Ovary (tissue), 10 donors: ENCODE measurements at places on chromosomes 11 and 22. TPM values are rescaled to one million over a fixed set of nuclear protein-coding genes. Genes with fewer than 3 reads are reported as not detected.

TMEM191C gene
- 1.4 TPM for polyA plus RNA-seq

RHOD gene
- 5.5 TPM for polyA plus RNA-seq

DNA sequence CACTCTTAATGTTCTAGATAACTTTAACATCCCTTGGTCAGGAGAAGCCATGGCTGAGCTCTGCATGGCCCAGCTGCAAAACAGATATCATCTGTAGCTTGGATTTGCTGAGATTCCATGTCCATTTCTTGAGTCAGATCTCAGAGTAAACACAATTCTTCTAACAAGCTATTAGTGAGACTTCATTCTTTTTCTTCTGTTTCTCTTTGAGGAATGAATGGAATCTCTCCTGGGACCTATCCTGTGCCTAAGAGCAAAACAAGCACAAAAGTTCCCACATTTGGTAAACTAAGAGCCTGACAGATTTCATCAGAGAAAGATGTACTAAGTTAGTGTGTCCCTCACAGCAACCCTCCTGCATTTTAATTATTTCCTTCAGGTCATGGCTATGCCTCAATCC lies 142.8 kb downstream of the MAML2 start:
- H3K27me3 ChIP-seq: no peaks in the 10 kb centered on the region
- no peaks in the 10 kb centered on the region for H3K36me3 ChIP-seq
- H3K4me1 ChIP-seq: peaks cover 10% of the 10 kb centered on the region
- no peak overlapping the region for H3K27ac ChIP-seq

DNA sequence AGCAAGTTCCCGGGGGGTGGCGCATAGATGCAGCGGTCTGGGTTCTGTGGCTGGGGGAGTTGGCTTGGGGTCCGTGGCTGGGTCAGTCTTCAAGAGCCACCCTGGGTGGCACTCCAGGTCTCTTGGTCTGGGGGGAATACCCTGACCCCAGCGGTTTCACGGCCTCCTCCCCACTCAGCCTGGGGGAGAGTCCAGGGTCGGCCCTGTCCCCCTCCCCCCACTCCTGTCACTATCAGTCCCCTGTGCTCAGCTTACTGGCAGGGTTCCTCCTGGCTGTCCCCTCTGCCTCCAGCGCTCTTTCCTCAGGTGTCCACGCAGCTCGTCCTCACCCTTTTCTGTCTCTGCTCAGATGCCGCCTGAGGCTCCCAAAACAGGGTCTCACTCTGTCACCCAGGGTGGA lies 68.5 kb upstream of the PARVG start:
- H3K36me3 ChIP-seq: no peaks in the 10 kb centered on the region
- H3K27me3 ChIP-seq: no peaks in the 10 kb centered on the region
- H3K27ac ChIP-seq: no peak overlapping the region
- no peak for DNase-seq
- no peak overlapping the region for H3K4me3 ChIP-seq

GRCh38 chr11:21817696-21818095 lies 375.2 kb upstream of the ANO5 start:
- H3K36me3 ChIP-seq: no peaks in the 10 kb centered on the region
- H3K27ac ChIP-seq: no peak overlapping the region
- DNase-seq: no peak
- H3K27me3 ChIP-seq: no peaks in the 10 kb centered on the region
- H3K4me3 ChIP-seq: no peak overlapping the region

GRCh38 chr22:38273135-38273826 lies 471 bp upstream of the TMEM184B start:
- DNase-seq: no peak
- H3K27me3 ChIP-seq: no peaks in the 10 kb centered on the region
- no peaks in the 10 kb centered on the region for H3K36me3 ChIP-seq
- peak overlapping the region; percentile 82 for H3K27ac ChIP-seq

DNA sequence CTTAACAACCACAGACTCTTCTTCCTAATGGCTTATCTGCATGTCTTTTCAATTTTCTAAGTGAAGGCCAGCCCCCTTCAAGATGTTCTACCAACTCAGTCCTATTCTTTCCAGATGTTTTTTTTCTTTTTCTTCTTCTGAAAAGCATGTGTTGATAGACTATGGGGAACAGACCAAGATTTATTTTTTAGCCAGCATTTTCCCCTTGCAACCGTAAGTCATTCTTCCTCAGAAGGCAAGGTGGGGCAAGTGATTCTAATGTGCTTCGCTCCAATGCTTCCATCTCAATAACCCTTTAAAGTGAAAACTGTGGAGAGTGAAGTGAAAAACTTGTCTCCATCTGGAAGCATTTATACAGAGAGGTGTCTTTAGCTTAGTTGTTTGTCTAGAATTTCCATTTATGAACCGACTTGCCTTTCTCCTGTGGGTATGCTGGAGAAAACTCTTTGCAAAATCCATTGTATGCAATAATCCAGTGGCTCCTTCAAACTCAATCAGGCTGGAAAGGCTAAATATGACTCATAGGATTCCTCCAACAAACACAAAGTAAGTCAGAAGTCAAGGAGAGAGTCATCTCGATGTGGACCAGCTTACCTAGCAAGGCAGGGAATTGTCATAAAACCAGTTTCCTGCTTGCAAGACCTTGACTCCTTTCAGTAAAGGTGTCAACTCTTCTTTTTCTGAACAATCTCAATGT lies 83.7 kb downstream of the MAML2 start:
- peaks cover 17% of the 10 kb centered on the region for H3K4me1 ChIP-seq
- H3K27ac ChIP-seq: no peak overlapping the region
- DNase-seq: no peak
- no peaks in the 10 kb centered on the region for H3K36me3 ChIP-seq

POTEH gene
- not detected for polyA plus RNA-seq

- no peaks in the 10 kb centered on the region for H3K27me3 ChIP-seq
- peaks cover 5% of the 10 kb centered on the region for H3K4me1 ChIP-seq
- no peak for DNase-seq
- no peaks in the 10 kb centered on the region for H3K36me3 ChIP-seq
- H3K27ac ChIP-seq: no peak overlapping the region
Observed at GRCh38 chr22:50201191-50202129, 649 bp downstream of the SELENOO start.

DEFB131B gene
- not detected for polyA plus RNA-seq

DNA sequence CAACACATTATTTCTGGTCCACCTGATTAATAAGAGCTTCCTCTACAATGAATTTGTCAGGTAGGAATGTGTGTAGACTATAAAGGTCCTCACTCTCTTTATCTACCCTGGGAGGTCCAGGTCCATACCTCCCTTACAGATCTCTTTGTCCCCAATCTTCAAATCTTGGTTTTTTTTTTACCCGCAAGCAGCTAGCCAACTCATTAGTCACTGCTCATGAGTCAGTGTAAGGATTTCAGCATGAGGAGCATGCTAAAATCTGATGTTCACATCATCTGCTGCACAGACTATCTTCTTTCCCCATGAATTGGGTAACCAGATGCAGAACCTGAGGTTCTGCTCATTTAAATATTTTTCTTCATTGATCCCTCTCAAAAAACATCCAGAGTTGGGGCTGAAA lies 397.0 kb upstream of the ISX start:
- H3K4me3 ChIP-seq: no peak overlapping the region
- no peaks in the 10 kb centered on the region for H3K27me3 ChIP-seq
- no peaks in the 10 kb centered on the region for H3K36me3 ChIP-seq
- no peak for DNase-seq
- no peak overlapping the region for H3K27ac ChIP-seq

DNA sequence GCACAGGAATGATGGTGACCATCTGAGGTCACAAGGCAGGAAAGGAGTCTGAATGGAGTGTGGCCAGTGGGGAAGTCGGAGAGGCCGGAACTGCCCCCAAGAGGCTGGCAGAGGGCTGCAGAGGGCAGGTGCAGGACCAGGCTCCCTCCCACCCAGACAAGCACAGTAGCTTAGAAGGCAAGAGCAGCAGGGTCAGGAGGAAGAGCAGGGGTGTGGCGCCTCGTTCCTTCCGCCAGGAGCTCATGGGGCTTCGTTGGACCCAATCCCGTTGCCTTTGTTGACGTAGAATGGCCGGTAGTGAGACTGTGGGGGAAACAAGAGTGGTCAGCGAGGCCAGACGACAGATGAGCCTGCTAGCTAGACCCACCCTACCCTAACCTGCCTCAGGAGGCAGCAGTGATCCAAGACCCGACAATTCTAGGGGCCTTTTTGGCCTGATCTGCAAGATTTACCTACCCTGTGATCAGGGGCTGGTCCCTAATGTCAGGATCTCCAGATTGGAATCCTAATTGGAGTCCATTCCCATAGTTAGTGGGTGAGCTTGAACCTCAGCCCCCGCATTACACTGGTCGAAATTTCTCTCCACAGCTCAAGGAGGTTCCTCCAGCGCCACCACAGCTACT lies 25.6 kb downstream of the TRIM29 start:
- no peaks in the 10 kb centered on the region for H3K27me3 ChIP-seq
- H3K27ac ChIP-seq: no peak overlapping the region
- H3K36me3 ChIP-seq: no peaks in the 10 kb centered on the region
- no peak for DNase-seq
- H3K4me3 ChIP-seq: no peak overlapping the region
- no peaks in the 10 kb centered on the region for H3K4me1 ChIP-seq

- no peaks in the 10 kb centered on the region for H3K4me1 ChIP-seq
- H3K36me3 ChIP-seq: no peaks in the 10 kb centered on the region
- H3K27me3 ChIP-seq: no peaks in the 10 kb centered on the region
- no peak for DNase-seq
Observed at GRCh38 chr11:32023370-32024305, 67.2 kb upstream of the RCN1 start.

DNA sequence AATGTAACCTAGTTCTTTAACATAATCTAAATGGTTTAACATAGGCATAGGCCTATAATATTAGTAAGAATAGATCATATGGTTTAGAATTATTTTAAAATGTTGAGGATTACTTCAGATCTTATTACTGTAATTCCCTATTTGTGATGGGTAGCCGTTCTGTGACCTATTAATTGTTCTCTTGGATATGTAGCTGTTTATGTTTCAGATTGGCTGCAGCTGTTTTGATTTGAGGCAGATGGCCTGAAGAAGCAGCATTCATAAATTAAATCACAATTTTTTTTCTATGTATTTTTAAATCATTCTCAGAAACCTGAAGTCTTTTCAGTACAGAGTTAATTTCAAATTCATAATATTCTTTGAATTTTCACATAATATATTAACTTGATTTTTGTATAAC lies 104.5 kb downstream of the PDE3B start:
- H3K27ac ChIP-seq: no peak overlapping the region
- no peak for DNase-seq
- no peaks in the 10 kb centered on the region for H3K4me1 ChIP-seq
- no peaks in the 10 kb centered on the region for H3K36me3 ChIP-seq

MRGPRF gene
- 40.7 TPM for polyA plus RNA-seq

CYB5R3 gene
- polyA plus RNA-seq: 224 TPM
